ENCODE measurements at places on chromosomes 2 and 18. TPM values are rescaled to one million over a fixed set of nuclear protein-coding genes. Genes with fewer than 3 reads are reported as not detected.

DNA sequence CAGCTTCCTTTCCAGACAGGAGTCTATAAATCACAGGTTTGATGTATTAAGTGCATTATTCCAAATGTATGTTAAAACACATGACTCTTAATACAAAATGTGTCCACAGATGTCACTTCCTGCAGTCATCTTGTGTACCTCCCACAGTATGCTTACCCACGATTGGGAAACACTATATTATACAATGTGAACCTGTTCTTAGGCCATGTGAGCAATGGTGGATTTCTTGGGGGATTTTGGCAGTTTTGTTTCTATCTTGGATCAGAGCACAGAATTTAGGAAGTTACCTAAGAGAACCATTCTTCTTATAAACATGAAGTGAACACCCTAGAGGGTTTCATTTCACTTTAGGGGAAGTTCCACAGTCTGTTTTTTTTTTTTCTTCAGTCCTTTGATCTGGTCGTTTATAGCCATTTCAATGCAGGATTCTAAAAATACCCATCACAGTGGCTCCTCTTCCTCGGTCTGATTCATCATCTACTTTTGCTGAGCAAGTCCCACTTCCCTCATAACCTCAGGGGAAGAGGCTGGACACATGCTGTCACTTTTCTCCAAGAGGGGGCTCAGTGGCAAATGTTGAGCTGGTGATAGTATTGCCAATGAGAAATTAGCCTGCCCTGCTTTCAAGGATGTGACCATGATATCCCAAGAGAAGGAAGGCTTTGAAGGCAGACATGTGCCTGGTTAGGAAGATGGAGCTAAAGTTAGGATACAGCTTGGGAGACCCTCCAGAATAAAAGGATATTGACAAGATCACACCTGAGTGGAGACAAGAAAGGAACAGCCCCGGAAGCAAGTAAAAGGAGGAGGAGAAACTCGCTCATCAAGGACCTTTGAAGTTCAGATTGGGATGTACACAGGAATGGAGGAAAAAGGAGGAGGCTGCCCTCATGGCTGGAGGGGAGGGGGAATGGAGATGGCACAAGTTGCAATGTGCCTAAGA is 22.6 kb downstream of the PLEK start:
- DNase-seq, result no peak

DNA sequence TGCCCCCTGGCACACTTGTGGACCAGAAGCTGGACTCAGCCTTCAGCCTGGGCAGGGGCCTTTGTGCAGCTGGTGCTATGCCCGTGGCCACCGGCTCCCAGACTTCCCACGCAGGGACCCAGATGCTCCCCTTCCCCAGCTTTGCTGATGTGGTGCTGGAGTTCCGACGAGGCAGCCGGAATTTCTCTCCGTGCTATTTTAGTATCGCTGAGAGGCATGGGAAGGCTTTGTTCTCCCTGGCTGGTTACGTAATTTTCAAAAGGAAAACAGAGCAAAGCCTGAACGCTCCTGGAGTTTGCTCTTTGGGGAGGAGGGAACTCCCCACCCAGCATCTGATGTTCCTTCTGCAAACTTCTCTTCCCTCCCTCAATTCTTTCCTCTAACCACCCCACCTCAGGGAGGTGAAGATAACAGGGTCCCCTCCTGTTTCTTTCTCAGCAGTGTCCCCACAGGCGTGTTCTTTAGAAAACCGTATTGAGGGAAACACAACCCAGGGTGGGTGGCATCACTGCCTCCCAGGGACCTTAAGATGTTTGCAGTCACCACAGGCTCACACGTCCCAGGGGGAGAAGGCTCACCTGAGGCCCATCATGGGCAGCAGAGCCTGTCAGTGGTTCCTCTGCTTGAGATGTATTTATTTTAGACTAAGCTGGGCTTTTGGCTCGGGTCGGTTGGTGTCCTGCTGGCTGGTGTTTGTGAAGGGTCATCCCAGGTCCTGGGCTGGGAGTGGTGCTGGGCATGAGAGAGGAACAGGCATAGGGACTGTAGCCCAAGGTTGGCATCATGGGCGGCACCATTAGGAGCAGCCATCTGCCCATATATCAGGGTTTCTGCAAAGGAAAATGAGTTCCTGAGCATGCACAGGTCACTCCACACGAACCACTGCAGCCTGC is 95.0 kb downstream of the MAPK4 start:
- DNase-seq, result peak; percentile 68

DNA sequence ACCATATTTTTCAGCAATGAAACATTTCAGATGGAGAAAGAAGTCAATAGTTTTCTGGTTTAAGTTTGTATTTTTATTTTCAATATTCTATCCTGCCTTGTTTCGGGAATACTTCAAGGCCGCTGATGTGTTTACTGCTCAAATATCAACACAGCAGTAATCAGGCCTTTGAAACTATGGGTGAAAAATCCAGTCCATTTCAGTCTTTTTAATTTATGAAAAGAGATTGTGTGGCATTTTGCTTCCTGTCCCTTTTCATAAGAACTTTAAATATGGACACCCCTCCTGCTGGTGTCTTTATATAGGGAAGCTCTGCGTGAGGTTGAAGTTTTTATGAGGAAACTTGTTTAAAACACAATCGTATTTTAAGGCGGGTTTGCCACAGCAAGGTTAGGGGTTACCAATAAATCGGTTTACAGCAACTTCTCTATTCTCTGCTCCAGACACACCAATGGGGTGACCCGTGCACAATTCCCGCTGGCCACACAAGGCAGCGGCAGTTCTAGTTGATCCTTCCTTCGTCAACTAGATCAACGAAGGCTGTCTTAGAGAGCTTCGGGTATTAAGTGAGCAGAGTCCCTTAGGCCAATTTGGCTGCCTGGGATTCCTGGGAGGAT is 1.2 kb upstream of the TANC1 start:
- no peak for DNase-seq

- no peak for DNase-seq
These were observed 22.4 kb downstream of the ALK start for GRCh38 chr2:29898999-29899398.

DNA sequence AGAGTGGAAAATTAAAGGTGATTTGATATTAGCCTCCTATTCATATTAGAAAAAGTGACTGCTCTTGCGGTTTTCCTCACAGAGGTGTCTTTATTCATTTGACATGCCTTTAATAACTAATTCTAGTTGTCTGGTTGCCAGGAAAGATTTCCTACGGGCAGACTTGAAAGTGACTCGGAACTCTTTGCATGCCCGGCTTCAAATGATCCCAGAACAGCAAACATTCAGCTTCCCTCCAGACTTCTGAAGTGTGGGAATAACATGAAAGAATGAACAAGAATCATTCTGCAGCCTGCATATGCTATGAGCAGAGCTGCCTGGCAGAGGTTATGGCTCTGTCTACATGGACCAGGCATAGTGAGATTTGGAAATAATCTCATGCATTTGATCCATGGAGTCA is 89.6 kb upstream of the PKDCC start:
- DNase-seq, result no peak

DNA sequence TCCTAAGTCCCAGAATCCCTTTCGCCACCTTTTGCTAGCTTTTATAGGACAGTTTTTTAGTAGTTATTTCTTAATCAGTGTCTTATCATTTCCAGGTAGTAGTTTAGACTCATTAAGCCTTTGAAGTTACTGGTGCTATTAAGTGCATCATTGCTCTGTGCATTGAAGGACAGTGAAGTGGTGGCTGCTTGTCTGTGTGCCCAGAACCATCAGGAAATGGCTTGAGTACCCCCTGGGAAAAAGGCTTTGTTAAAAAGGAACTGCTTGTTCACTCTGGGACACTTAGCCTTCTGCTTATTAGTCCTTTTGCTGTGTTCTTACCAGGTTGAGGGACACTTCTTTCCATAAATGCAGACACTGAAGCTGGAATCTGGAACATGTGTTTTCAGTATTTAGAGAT is 30.0 kb downstream of the DTNA start:
- DNase-seq, result no peak

DNA sequence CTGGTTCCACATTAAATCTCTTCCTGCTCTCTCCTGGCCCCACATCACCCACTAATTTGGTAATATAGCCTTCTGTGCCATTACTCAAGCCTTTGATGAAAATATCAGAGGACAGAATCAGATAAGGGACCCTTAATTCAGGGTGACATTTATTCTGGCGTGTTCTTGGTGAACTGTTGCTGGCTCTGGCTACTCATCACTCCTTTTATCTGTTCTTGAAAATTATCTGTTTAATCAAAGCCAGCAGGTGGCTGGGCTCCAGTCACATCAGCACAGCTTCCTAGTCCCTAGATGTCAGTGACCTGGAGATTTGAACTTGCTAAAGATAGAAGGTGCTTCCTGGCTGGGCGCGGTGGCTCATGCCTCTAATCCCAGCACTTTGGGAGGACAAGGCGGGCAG is 26.9 kb upstream of the SLC35F6 start:
- DNase-seq, result no peak

DNA sequence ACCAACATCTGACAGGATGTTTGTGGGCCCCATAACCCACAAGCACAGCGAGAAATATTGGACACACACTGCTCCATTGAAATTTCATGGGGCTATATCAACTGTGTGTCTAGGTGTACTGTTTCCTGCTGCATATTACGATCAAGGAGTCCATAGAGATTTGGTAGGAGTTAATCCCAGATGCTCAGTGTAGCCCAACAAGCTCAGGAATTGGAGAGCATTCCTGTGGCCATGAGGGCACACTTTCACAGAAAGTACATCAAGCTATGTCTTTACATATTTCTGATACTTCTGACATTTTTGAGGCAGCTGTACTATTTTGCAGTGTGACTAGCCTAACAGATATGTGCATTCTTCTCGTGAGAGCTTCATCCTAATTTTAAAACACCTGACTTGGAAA is 473.1 kb downstream of the PTH2R start:
- no peak for DNase-seq

GRCh38 chr2:183031911-183032794 is 6.1 kb downstream of the NCKAP1 start:
- DNase-seq, result no peak

DNA sequence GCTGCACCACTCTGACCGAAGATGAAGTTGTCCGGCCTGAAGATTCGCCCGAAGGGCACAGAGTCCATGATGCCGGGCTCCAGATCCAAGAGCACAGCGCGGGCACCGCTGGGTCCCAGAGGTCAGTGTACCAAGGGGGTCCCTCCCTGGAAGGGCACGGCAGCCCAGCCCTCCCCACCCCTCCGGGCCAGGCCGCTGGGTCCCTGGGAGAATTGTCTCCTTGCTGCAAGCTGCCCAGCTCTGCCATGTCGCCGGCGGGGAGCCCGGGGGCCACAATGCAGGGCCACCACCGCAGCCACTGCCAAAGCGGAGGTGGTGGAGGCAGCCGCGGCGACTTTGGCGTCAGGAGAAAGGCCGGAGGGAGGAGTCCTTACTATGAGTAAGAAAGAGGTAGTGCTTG is 189.5 kb upstream of the CYRIA start:
- DNase-seq, result no peak

GRCh38 chr2:39492716-39493115 is 55.6 kb upstream of the MAP4K3 start:
- DNase-seq, result no peak

- no peak for DNase-seq
These were observed 62.9 kb downstream of the MTHFD2 start for GRCh38 chr2:74261204-74261864.

DNA sequence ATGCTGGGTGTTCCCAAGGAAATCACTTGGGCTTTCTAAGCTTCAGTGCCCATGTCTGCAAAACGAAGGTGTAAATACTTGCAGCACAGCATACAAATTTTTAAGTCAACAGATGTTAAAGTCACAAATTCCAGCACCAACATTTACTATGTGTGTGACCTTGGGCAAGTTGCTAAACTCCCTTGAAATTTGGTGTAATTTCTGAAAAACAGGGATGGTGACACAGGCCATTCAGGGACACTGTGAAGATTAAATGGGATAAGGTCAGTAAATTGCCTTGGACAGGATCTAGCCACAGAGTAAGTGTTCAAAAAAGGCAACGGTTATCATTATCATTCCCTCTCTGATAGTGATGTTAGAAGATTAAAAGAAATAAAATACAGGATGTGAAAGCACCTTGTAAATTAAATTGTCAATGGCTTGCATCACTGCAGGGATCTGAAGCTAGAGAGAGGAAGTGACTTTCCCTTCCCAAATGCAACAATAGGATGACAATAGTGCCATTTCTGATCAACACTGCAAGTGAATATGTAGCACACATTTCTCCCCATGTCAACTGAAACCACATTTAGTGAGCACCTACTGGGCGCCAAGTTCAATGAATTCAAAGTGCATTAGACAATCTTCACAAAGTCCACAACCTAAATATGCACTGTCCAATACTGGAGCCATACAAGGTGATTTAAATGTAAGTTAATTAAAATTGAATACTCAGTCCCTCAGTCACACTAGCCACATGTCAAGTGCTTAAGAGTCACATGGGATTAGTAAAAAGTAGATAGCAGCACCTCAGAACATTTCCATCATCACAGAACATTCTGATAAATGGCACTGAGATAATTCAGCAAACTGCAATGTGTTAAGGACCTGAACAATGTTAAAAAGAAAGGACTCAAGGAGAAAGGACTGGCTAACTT is 81.2 kb downstream of the STK39 start:
- no peak for DNase-seq

GRCh38 chr2:73020306-73020656 is 51.2 kb downstream of the SFXN5 start:
- no peak for DNase-seq

DNA sequence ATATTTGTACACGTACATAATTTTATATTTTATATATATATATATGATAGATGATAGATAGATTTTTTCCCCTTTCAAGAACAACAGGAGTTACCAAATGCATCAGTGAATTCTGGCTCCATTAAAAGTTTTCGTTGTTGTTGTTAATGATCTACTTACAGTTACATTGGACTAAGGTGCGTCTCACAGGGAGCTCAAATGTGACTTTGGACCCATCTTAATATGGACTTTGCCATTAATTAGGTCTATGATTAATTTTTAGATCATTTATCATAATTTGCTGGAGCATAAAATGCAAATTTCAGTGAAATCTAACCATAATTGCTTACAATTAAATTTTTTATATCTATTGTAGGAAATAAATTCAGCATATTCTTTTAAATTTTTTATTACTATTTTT is 261.6 kb downstream of the NRXN1 start:
- no peak for DNase-seq

- no peak for DNase-seq
These were observed 82.5 kb downstream of the SPP2 start for GRCh38 chr2:234133004-234133403.

DNA sequence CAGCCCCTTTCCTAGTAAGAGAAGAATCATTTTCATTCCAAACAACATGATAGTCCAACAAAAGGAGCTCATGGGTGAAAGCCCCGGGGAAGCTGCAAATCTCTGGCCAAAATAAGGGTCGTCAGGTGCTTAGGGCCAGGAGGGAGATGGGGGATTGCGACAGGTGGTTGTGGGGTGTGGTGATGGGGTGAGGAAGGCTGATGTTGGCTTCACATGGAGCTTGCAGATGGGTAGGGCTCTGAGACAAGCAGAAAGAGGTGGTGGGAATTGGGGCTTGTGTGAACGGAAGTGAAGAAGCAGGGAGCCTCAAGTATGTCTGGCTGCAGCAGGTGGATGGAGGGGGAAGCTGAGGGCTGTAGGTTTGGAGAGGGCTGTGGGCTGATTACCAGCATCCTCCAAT is 126.1 kb downstream of the CLIP4 start:
- DNase-seq, result no peak

SPOPL gene
- polyA plus RNA-seq, result 4.1 TPM

SNTG2 gene
- 0.34 TPM for polyA plus RNA-seq

PROC gene
- polyA plus RNA-seq, result 0.18 TPM

TMEM127 gene
- 37.0 TPM for polyA plus RNA-seq

CRACDL gene
- polyA plus RNA-seq, result 2.7 TPM

BCL2 gene
- polyA plus RNA-seq, result 2.7 TPM

VIL1 gene
- polyA plus RNA-seq, result 0.11 TPM

THSD7B gene
- polyA plus RNA-seq, result 0.14 TPM

CCDC148 gene
- 0.23 TPM for polyA plus RNA-seq

EVX2 gene
- polyA plus RNA-seq, result not detected

CPS1 gene
- 1.2 TPM for polyA plus RNA-seq

MARCO gene
- 5.9 TPM for polyA plus RNA-seq

COL3A1 gene
- 48.2 TPM for polyA plus RNA-seq

Data from right cardiac atrium (tissue), 5 donors.